ENCODE measurements at places on chromosomes 2 and 18.
A peak's percentile ranks its signal among the peaks of the same experiment; 100 is the strongest.

DNA sequence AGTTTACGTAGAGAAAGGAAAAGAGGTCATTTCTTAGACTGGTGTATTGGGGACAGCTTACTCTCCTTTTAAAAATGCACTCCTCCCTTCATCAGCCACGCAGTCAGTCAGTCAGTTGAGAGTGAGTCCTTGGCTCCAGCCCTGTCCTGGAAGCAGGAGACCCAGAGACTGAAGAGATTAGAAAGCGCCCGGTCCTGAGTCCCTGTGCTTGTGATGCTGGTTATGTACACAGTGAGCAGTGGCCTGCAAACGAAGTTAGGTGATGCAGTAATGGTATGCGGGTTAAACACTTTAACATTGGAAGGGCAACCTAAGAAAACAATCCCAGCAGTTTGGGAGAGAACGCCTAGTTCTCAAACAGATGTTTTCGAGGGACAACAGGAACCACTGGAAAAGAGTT lies 6.3 kb upstream of the ASB1 start:
- DNase-seq = no peak

DNA sequence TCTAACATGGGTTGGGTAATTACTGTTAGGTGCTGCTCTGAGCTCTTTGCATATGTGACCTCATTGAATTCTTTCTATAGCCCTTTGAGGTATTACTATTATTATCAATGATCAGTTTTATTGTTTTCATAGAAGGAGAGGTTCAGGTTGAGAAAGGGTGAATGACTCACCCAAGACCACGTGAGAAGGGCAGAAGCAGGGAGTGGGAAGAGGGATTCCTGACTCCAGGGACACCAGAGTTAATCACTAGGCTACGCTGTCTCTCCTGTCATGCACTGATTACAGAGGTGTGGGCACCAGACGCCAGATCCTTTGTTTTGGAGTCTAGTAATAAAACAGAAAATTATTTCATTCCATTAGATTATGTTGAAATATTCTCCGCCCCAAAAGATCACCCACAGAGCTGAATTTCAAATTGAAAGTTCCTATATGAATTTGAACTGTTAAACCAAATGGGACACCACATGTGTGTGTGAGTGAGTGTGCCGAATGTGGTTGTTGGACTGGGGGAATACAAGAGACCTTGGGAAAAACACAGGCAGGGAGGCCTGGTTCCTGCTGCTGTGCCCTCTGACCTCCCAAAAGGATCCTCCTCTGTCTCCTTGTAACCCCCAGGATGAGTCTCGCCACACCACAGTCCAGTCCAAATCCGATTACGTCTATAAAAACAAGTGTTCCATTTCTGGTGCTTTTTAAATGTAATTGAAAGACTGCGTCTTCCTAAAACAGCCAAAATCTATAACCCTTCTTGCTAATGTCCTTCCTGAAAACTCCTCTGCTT lies 215.4 kb downstream of the ZNF521 start:
- DNase-seq = no peak

DNA sequence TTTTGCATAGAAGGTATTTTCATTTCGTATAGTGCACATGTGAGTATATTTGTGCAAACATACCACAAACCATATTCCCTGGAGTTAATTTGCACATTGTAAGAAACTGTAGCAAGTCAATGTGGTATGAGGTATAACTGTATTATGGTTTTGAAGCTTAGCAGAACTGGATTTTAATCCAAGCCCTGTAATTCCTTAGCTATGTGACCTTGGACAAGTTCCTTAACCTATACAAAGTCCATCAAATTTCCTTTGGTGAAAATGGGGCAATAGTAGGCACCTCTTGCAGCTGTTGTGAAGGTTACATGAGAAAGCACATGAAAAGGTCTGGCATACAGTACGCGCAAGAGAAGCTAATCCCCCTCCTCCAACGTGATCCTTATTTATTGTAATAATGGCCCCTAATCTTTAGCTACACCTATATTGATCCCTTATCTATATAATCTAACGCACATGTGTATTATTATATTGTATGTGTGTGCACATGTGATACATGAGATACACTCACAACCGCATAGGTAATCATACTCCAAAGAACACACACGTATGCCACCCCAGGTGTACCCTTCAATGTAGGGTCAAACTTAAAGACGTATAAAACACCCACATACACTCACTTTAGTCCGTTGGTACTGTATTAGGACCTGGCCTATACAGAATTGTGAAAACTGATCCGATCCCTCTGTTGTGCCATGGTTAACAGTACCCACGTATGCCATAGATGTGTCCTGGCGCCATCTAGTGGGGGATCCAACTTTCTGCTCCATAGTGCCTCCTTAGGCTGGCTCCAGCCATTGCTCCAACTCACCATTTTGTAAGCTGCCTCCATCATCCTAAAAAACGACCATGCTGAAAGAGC lies 402.9 kb upstream of the SLC14A2 start:
- DNase-seq = peak; percentile 77

GRCh38 chr2:118274841-118275510 lies 186.7 kb downstream of the INSIG2 start:
- DNase-seq = no peak

- no peak for DNase-seq
Measured at GRCh38 chr2:219172231-219173154, 2.7 kb upstream of the SLC23A3 start.

- DNase-seq = no peak
Measured at GRCh38 chr18:79217979-79218604, 148.9 kb downstream of the ATP9B start.

All from stimulated activated CD4-positive, alpha-beta T cell treated with anti-CD3 and anti-CD28 coated beads, Interleukin-2, amount 100 ng/mL, for 48 hours (primary cell).